Hematopoietic multipotent progenitor cell treated with erythropoietin and hydrocortisone succinate and interleukin-3 and kit ligand, for 17 days (in vitro differentiated cells): ENCODE measurements at places on chromosomes 5 and 9.

DNA sequence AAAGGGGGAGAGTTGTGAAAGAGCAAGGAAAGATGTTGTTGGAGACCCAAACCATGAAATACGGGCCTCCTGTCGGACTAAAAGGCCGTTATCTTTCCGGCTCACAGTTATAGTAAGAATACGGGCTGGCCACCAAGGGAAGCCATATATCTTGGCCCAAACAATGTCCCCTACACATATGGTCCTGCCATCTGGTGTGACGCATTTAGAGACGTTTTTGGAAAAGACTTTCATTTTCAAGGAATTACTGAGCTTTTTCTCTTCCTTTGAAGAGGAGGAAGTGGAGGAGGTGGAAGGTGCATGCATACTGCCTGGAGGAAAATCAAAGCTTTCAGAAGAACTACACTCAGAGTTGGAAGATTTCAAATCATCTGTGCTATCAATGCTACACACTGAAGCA lies 26.7 kb downstream of the PWWP2A start:
- DNase-seq: no peak

- DNase-seq: peak; percentile 68
These were observed 577 bp downstream of the TUT7 start for GRCh38 chr9:86353655-86354010.

- DNase-seq: no peak
These were observed 108.7 kb downstream of the MUSK start for GRCh38 chr9:110777196-110777875.

- DNase-seq: no peak
These were observed 51.4 kb upstream of the RARS1 start for GRCh38 chr5:168434746-168435321.

DNA sequence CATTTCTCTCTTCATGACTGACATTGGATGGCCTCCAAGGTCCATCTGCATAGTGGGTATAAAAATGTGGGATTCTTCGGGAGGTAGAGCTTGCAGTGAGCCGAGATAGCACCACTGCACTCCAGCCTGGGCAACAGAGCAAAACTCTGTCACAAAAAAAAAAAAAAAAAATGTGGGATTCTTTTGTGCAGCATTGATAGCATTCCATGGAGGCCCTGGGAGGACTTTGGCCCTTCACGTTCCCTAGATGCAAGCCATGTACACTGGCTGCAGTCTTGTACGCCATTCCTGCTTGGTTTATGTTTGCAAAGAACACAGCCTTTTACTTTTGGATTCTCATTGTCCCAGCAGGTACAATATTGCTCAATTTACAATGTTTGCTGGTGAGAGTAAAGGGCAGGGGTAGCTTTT lies 157.8 kb downstream of the SLCO4C1 start:
- no peak for DNase-seq

- DNase-seq: no peak
These were observed 418.6 kb upstream of the TYRP1 start for GRCh38 chr9:12274577-12274976.

DNA sequence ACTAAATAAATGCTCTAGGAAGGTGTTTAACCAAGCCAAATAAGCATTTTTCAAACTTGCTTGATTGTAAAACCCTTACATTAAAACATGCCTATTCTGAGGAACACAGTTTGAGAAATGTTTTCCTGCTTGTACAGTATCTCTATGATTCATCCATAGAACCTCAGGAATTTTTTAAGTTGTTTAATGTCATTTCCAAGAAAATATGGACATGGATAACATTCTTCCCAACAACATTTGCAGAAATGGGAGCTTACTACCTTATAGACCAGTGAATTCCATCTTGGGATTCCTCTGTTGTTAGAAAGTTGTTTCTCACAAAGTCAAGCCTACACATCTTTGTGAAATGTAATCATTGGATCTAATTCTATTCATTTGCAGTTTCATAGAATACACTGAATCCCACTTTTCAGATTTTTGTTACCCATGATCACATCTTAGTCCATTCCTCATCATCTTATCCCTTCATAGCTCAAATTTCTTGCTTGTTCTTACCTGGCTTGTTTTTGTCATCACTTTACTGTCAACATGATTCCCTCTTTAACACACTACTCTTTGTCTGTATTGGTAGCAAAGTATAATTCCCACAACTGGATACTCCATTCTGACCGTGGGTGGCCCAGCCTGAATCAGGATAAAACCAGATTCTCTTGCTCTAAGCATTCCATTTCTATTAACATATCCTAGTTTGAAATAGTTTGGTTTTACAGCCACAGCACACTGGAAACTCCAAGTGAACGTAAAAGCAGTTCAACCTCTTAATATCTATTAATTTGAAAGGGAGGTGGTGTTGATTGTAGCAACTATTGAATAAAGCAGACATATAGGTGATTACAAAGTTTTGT lies 49.4 kb upstream of the PAPPA start:
- no peak for DNase-seq

GRCh38 chr9:127781806-127782205 lies 3.3 kb upstream of the SH2D3C start:
- DNase-seq: no peak

DNA sequence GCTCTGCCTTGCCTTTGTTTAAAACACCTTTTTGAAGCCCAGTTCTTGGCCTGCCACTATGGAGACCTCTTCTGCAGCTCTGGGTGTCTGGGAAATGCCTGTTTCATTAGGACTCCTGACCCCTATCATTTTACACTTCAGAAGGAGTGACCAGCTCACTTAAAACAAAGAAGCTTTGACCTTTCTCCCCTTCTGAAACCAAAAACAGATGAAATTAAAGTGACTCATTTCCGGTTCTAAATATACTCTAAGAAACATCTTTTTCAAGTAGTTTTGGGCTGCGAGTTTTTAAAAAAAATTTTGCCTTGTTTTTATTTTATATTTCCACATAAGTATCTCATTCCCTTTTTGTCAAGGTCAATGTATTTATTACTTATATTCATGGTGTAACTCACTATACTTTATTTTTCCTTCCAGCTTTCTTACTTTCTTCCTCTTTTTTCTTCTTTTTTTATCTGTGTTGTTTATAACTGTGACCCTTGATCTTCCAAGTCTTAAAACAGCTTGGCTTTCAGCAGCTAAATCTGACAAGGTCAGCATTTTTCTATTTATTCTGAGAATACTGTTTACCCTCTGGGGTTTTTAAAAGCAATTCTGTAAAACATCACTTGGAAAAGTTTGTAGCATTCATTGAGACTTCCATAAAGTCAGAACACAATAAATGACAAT lies 672.9 kb downstream of the NR2F1-AS1 start:
- no peak for DNase-seq

- no peak for DNase-seq
These were observed 137.7 kb upstream of the LMX1B start for GRCh38 chr9:126475933-126476555.

DNA sequence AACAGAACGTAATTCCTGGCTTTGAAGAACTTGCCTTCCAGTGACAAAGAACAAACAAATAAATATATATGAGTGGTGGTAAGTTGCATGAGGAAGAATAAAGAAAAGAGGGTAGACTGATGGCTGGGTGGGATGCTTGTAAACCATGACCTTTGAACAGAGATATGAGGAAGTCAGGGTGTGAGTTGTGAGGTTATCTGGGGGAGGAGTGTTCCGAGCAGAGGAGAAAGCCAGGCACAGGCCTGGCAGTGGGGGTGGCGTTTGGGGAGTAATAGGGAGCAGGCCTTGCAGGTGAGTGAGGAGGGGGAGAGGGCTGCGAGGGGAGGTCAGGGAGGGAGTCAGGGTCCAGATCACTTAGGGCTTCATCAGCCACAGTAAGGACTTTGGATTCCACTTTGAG lies 213.4 kb downstream of the PTTG1 start:
- DNase-seq: no peak

DNA sequence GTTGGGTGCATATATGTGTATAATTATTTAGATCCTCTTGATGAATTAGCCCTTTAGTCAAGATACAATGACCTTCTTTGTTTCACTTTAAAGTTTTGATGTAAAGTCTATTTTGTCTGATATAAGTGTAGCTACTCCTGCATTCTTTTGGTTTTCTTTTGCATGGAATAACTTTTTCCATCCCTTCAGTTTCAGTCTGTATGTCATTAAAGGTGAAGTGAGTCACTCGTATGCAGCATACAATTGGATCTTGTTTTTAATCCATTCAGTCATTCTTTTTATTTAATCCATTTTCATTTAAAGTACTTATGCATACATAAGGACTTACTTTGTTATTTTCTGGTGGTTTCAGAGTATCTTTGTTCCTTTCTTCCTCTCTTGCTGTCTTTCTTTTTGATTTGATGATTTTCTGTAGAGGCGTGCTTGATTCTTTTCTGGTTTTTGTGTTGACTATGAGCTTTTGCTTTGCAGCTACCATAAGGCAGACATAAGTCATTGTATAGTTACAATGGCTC lies 36.3 kb upstream of the FAM120A start:
- DNase-seq: no peak

GRCh38 chr5:111511174-111511830 lies 1.0 kb downstream of the STARD4 start:
- DNase-seq: peak; percentile 15

GRCh38 chr5:71537687-71538086 lies 49.5 kb upstream of the MCCC2 start:
- no peak for DNase-seq

DNA sequence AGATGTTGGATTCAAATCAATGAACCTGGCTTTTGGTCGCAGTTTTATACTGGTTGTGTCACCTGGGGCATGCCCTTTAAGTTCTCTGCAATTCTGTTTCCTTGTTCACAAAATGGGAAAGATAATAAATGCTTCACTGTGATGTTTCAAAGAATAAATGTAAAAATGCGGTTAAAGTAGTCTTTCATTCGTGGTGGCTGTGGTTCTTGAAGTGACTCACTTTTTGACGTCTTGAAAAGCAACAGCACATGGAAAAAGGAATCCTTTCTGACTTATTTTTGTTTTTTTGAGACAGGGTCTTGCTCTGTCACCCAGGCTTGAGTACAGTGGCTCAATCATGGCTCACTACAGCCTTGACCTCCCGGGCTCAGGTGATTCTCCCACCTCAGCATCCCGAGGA lies 88.4 kb upstream of the SLIT3 start:
- DNase-seq: no peak

DNA sequence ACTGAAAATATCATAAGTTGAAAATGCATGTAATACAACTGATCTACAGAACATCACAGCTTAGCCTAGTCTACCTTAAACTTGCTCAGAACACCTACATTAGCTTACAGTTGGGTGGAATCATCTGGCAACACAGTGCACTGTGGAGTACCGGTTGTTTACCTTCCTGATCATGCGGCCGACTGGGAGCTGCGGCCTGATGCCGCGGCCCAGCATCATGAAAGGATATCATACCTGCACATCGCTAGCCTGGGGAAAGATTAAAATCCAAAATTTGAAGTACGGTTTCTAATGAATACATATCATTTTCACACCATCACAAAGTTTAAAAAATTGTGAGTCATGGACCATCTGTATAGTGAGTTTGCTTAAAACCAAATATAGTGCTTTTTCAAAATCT lies 1.8 kb downstream of the HACD4 start:
- no peak for DNase-seq

DNA sequence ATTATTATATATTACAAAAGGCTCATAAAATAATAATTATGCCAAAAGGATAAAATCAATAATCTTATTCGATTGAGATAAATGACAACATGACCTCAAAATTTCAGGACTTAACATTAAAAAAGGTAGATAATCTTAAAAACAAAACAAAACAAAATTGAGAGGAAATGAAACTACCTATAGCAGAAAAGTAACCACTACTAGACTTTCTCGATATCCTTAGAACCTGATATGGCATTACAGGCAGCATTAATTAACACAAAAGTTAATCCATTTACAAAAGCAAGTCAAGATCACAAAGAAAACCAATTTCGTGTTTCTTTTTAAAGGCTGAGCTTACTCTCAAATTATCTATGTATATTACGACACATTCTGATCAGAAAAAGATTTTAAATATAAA lies 29.9 kb downstream of the TMEM161B start:
- DNase-seq: no peak

DNA sequence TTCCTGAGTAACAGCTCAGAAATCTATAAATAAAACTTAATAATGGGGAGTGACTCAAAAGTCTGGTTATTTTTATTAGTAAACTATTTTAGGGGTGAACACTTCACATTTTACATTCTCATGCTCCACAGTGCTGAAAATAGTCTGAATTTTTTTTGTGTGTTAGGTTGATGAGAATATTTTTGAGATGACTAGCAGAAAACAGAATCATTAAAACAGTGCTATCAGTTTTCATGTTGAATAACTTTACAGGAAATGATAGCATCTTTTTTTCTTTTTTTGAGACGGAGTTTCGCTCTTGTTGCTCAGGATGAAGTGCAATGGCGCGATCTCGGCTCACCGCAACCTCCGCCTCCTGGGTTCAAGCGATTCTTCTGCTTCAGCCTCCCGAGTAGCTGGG lies 60.3 kb downstream of the TMC1 start:
- DNase-seq: no peak

DNA sequence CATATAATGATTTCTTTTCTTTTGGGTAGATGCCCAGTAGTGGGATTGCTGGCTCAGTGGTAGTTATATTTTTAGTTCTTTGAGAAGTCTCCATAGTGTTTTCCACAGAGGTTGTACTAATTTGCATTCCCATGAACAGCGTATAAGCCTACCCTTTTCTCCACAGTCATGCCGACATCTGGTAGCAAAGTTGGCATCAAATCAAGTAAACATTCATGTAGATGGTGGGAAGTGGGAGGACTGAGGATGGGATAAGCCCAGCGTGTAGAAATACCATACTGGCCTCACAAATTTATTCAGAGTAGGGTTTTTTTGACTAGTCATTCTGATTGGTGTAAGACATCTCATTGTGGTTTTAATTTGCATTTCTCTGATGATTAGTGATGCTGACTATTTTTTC lies 115.4 kb downstream of the EGFLAM start:
- DNase-seq: no peak

DNA sequence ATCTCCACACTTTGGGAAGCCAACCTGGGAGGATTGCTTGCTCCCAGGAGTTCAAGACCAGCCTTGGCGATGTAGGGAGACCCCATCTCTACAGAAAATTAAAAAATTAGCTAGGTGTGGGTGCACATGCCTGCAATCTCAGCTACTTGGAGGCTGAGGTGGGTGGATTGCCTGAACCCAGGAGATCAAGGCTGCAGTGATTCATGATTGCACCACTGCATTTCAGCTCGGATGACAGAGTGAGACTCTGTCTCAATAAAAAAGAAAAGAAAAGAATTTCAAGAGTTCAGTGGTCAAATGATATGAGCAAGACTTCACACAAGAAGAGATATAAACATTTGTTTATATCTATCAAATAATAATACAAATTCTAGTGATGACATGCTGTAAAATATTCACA lies 23.0 kb upstream of the MTAP start:
- no peak for DNase-seq
